ENCODE measurements at places on chromosomes 13 and 19. TPM values are rescaled to one million over a fixed set of nuclear protein-coding genes. Genes with fewer than 3 reads are reported as not detected.

- H3K27ac ChIP-seq: no peak overlapping the region
- no peaks in the 10 kb centered on the region for H3K4me1 ChIP-seq
- no peak overlapping the region for H3K4me3 ChIP-seq
These were observed 9.9 kb upstream of the FPR3 start for GRCh38 chr19:51784922-51785690.

DNA sequence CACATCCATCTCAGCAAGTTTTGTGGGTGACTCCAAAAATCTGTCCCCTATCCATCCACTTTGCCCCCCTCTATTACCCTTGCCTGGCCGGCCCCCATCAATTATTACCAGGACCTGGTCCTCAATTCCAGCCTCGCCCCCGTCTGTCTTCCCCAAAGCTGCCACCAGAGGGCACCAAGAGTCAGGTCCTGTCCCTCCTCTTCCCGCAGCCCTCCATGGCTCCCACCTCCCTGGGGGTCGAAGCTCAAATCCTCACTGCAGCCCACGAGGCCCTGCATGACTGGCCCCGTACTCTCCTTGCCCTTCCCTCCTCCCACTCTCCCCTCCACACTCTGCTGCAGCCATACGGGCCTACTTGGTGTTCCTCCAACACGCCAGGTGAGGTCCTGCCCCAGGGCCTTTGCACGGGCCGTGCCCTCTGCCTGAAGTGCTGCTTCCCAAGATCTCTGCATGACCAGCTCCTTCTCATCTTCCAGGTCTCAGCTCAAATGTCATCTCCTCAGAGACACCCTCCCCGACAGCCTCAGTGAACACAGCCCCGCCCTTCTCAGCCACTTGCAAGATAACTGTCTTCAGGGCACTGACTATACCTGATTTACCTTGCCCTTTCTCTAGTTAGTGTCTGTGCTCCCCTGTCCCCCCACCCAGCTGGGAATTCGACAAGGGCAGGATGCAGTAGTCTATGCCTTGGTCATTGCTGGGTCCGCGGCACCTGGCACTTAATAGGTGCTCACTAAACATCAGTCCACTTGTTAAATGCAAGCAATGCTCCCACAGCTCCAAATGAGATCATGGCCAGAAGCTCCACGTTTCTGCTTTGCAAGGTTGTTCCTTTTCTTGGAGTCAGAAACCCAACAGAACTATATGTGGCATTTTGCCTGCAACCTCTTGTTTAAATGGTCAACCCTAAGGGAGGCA is 16.8 kb upstream of the SEMA6B start:
- peak; percentile 77 for DNase-seq
- H3K27me3 ChIP-seq: peaks cover 31% of the 10 kb centered on the region
- no peak overlapping the region for H3K27ac ChIP-seq
- H3K4me1 ChIP-seq: peaks cover 3% of the 10 kb centered on the region

DNA sequence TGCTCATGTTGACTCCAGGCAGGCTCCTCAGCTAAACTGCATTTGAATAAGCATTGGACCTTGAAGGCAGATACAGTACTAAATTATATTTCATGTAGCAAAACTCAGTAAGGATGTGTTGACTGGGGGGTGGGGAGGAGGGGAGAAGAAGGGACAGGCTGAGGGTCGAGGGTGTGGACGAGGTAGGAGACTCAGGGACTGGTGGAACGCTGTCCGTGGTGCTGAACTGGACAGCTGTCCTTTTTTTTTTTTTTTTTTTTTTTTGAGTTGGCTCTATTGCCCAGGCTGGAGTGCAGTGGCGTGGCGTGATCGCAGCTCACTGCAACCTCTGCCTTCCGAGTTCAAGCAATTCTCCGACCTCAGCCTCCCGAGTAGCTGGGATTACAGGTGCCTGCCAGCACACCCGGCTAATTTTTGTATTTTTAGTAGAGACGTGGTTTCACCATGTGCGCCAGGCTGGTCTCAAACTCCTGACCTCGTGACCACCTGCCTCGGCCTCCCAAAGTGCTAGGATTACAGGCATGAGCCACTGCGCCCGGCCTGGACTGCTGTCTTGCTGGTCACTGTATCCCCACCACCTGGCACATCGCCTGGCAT is 33.2 kb upstream of the CASP14 start:
- H3K4me3 ChIP-seq: no peak overlapping the region
- no peaks in the 10 kb centered on the region for H3K36me3 ChIP-seq
- peaks cover 2% of the 10 kb centered on the region for H3K27me3 ChIP-seq
- peak; percentile 41 for DNase-seq

GRCh38 chr13:39038569-39039030 is 344 bp downstream of the NHLRC3 start:
- peak overlapping the region; percentile 90 for H3K4me3 ChIP-seq
- H3K36me3 ChIP-seq: peaks cover 31% of the 10 kb centered on the region
- peaks cover 55% of the 10 kb centered on the region for H3K4me1 ChIP-seq
- no peaks in the 10 kb centered on the region for H3K27me3 ChIP-seq
- peak overlapping the region; percentile 96 for H3K27ac ChIP-seq
- peak; percentile 76 for DNase-seq

DNA sequence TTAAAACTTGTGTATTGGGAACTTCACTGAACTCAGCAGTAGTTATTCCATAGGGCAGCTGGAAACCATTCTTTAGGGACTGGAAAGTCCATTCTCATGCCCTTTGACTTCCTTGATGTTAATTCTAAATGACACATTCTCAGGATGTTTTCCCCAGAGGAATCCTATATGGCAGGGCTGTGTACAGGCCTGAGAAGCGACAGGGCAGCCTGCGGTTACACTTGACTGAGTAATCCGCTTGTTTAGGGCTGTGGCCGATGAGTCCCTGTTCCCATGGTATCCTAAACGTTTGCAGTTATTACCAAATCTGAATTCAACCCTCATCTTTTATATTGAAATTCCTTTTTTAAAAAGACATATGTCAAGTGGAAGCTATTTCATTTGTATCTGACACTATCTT is 83.5 kb downstream of the COL4A2 start:
- DNase-seq: no peak
- H3K36me3 ChIP-seq: no peaks in the 10 kb centered on the region
- H3K4me1 ChIP-seq: no peaks in the 10 kb centered on the region

GRCh38 chr19:28737021-28737895 is 475.7 kb downstream of the UQCRFS1 start:
- no peak overlapping the region for H3K4me3 ChIP-seq
- H3K27ac ChIP-seq: peak overlapping the region; percentile 56
- H3K36me3 ChIP-seq: no peaks in the 10 kb centered on the region
- DNase-seq: peak; percentile 35
- peaks cover 2% of the 10 kb centered on the region for H3K27me3 ChIP-seq
- peaks cover 5% of the 10 kb centered on the region for H3K4me1 ChIP-seq

DNA sequence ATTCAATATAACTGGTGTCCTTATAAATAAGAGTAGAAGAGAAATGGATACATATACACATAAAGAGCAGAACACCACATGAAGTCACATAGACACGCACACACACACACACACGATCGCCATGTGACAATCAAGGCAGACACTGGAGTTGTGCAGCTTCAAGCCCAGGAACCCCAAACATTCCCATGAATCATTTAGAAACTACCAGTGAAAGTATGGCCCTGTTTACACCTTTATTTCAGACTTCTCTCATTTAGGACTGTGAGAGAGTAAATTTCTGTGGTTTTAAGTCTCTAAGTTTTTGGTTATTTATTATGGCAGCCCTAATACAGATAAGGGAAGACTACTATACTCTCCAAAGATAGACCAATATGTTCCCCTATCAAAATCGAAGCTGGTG is 20.4 kb upstream of the TNFSF13B start:
- H3K27ac ChIP-seq: no peak overlapping the region
- DNase-seq: no peak
- H3K36me3 ChIP-seq: peaks cover 4% of the 10 kb centered on the region
- H3K4me3 ChIP-seq: no peak overlapping the region

DNA sequence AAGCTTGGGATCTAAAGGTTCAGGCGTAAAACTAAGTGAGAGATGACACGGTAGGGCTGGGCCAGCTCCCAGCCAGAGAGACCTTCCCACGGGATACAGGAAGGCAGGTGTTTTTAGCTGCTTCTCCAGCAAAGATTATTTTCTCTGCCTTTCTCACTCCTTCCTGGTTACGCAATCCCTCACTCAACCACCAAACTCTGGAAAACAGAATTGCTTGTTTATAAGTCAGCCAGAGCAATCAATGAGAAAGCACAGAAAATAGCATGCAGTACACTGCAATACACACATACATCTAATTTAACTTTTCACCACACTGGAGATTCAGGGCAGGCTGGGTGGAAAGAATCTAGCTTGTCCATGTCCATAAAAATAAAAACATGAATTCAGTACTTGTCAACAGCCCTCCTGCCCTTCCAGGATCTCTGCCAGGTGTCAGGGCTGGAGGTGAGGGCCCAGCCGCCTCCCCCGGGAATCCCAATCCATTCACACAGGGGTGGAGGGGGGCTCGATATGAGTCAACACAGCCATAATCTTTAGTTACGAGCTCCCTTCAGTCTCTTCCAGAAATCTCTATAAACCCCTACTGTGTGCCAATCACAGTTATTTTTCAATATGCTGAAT is 12.2 kb downstream of the RHPN2 start:
- H3K27ac ChIP-seq: no peak overlapping the region
- no peaks in the 10 kb centered on the region for H3K27me3 ChIP-seq
- no peaks in the 10 kb centered on the region for H3K4me1 ChIP-seq

DNA sequence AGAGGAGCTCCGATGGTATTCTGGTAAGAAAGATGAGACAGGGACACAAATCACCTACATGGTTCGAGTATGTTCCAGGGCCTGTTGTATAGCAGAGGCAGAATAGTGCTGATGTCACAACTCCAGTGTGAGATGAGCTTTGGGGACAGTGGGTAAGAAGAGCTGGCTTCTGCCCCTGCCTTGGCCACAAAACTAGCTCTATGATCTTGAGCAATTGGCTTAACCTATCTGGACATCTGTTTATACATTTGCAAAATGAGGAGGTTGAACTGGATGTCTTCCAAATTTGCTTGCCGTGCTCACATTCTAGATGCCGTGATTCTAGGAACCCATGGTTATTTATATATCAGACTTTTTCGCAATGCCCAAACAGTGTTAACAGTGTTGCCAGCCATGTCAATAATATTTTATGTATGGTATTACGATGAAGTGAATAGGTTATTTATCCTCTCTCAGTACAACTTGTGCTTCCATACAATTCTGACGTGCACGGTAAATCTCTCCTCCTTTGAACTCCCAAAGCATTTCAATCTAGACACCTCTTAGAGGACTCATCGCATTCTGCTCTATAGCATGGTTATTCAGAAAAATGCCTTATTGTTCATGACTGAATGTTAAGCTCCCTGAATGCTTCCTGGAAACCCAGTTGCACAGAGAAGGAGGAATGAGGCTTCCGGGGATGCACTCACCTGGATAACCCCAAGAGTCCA is 316.0 kb downstream of the FOXO1 start:
- H3K27me3 ChIP-seq: no peaks in the 10 kb centered on the region
- H3K27ac ChIP-seq: no peak overlapping the region
- no peaks in the 10 kb centered on the region for H3K4me1 ChIP-seq
- no peaks in the 10 kb centered on the region for H3K36me3 ChIP-seq

DNA sequence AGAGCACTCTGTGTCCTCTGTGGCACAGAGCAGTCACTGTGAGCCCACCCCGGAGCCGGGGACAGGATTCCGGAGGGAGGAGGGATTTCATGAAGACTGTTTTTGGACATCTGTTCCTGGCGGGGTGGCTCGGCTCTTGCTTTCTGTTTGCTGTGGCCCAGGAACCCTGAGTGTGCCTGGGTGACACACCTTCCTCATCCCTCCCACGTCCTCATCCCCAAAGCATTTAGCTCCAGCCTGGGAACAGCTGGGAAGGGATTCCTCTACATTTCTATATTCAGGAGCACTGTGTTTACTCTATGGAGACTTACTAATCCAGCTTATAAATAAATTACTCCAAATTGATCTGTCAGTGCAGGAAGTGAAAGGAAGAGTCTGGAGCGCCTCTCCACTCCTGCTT is 97.8 kb upstream of the UBL3 start:
- H3K27ac ChIP-seq: no peak overlapping the region
- no peaks in the 10 kb centered on the region for H3K36me3 ChIP-seq
- H3K4me1 ChIP-seq: peaks cover 6% of the 10 kb centered on the region
- DNase-seq: no peak

- H3K27me3 ChIP-seq: peaks cover 2% of the 10 kb centered on the region
- H3K27ac ChIP-seq: no peak overlapping the region
- H3K36me3 ChIP-seq: no peaks in the 10 kb centered on the region
- no peaks in the 10 kb centered on the region for H3K4me1 ChIP-seq
- DNase-seq: no peak
These were observed 62.8 kb upstream of the EDNRB start for GRCh38 chr13:77981281-77981881.

GRCh38 chr13:113397608-113398425 is 33.9 kb upstream of the GRTP1 start:
- H3K4me3 ChIP-seq: no peak overlapping the region
- H3K27me3 ChIP-seq: peaks cover 3% of the 10 kb centered on the region
- H3K27ac ChIP-seq: no peak overlapping the region
- peaks cover 6% of the 10 kb centered on the region for H3K4me1 ChIP-seq

GRCh38 chr13:23852351-23852750 is 36.8 kb downstream of the MIPEP start:
- H3K27me3 ChIP-seq: no peaks in the 10 kb centered on the region
- no peak overlapping the region for H3K4me3 ChIP-seq
- no peak overlapping the region for H3K27ac ChIP-seq
- peaks cover 3% of the 10 kb centered on the region for H3K4me1 ChIP-seq
- DNase-seq: no peak

- no peak for DNase-seq
- no peak overlapping the region for H3K27ac ChIP-seq
- H3K4me3 ChIP-seq: peak overlapping the region; percentile 56
- H3K27me3 ChIP-seq: no peaks in the 10 kb centered on the region
These were observed 2.0 kb downstream of the GPR183 start for GRCh38 chr13:99305158-99305557.

GRCh38 chr19:28940751-28941500 is 272.0 kb downstream of the UQCRFS1 start:
- DNase-seq: no peak
- no peak overlapping the region for H3K4me3 ChIP-seq
- H3K27me3 ChIP-seq: no peaks in the 10 kb centered on the region
- H3K27ac ChIP-seq: no peak overlapping the region
- H3K36me3 ChIP-seq: no peaks in the 10 kb centered on the region
- no peaks in the 10 kb centered on the region for H3K4me1 ChIP-seq

DNA sequence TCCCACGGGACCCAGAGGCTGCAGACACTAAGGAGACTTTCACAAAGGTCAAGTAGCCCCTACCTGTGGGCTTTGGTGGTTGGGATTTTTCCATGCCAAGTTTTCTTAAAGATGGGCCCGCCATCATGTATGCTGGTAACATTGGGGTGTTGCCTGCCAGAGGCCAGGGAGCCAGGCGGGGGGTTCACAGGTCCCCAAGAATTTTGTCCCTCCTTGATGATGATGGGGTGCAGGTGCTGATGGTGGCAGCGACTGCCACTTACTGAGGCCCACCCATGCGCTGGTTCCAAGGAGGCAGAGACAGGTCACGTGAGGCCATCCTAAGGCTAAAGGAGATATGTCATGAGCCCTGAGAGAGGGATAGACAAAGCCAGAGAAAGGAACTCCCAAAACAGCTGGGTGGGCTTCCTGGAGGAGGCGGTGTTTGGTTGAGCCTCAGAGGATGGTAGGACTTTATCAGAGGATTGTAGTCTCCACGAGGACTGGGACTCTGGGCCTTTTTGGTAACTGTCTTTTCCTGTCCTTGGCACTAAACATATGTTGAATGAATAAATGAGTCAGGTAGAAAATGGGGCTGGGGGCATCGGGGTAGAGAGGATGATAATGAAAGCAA is 14.4 kb downstream of the PLEKHF1 start:
- H3K4me1 ChIP-seq: peaks cover 81% of the 10 kb centered on the region
- H3K27ac ChIP-seq: peak overlapping the region; percentile 84
- no peak for DNase-seq

The CHST8 gene
- total RNA-seq: not detected

The SMIM17 gene
- 0.31 TPM for total RNA-seq

The CEACAM5 gene
- not detected for total RNA-seq

The BCL2L12 gene
- total RNA-seq: 84.7 TPM

The ADM5 gene
- 4.4 TPM for total RNA-seq

The ACP7 gene
- total RNA-seq: not detected

The PSG6 gene
- total RNA-seq: not detected

The SACS gene
- total RNA-seq: 30.6 TPM

The HSH2D gene
- 83.6 TPM for total RNA-seq

The MEX3D gene
- total RNA-seq: 12.2 TPM
